ENCODE measurements at places on chromosomes 2 and 18.

GRCh38 chr2:112023707-112024106 is 31.4 kb upstream of the TMEM87B start:
- DNase-seq, result no peak

GRCh38 chr18:53503914-53504441 is 720.5 kb downstream of the MBD2 start:
- no peak for DNase-seq

DNA sequence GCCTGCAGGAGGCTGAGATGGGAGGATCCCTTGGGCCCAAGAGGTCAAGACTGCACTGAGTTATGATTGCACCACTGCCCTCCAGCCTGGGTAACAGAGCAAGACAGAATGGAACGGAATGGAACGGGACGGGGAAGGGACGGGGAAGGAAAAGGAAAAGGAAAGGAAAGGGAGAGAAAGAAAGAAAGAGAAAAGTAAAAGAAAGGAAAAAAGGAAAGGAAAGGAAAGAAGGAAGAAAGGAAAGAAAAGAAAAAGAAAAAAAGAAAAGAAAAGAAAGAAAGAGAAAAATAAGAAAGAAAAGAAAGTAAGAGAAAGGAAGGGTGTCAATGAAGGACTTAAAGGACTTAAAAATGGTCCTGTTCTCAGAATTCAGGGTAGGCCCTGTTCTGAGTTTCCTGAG is 4.3 kb upstream of the SPOPL start:
- DNase-seq, result no peak

DNA sequence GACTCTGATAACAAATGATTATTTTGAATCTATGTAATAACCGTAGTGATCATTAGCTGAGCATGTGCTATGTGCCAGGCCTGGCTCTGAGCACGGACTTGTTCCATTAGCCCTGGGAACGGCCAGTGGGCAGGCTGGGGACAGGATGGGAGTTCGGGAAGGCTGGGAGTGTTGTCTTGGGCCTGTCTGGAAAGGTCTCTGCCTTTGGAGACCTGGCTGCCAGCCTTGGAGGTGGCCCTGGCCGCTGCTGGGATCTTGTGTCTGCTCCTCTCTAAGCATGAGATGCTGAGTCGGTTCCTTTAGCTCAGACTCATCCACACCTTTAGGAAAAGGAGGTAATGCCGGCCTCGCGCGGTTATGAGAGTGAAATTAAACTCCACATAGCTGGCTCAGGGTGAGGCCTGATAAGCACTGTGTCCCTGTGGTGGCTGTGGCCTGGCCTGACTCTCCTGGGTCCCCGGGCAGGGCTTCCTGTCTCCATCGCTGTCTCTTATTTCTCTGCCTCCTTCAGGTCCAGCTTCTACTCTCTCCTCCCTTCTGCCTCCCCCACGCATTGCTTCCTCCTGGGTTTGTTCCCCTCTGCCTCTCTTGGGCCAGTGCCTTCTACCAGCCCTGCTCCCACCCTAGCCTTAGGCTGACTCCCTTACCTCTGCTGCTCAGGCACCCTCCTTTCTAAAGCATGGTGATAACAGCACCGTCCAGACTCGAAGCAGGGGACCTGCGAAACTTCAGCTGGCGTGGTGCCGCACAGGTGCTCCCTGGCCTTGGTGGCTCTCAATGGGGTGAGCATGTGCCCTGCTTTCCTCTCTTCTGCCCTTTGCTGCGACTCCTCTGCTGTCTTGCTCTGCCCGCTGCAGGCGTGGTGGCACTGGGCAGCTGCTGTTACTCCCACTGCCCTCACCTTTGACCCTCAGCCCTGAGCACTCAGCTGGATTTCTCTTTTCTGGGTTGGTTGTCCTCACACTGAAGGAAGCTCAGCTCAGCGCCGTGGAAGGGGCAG is 41.8 kb downstream of the NCK2 start:
- no peak for DNase-seq

DNA sequence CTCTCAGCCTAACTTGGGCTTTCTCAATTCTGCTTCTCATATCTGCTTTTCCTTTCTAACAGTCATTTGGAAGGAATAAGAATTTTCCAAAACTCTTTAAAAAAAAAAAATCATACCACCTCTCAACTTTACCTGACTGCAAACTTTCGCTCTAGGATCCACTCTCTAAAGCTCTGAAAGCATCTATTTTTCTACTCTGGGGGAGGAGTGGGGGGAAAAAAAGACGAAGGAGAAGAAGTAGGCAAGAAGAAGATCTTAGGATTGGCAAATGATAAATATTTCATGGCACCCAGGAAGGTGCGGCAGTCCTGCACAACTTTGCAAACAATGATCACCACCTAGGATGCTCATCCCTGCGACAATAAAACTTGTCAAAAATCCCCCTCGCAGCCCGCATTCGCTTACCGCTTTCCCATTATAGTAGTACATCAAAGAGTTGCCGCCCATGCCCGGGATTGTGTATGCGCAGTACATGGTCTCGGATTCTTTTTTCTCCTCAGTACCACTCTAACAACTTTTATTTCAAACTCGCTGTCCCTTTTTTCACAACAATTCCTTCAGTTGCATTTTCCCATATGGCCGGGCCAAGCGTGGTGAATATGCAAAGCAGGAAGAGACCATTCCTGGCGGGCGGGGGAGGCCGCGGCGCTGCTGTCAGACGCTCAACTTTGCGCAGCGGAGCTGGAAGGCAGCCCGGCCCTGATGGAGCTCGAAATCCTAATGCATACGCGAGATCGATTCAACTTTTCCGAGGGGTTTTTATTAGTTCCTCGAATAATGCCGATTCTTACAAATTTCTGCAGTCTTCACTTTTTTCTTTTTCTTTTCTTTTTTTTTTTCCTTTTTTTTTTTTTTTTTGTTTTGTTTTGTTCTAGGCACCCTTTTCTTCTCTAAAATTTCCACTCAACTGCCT is 266.5 kb downstream of the TCF4 start:
- DNase-seq, result no peak
